ENCODE measurements at places on chromosomes 1 and 21.
A peak's percentile ranks its signal among the peaks of the same experiment; 100 is the strongest.

GRCh38 chr1:204984499-204984898 lies 58.5 kb upstream of the CNTN2 start:
- DNase-seq = no peak

DNA sequence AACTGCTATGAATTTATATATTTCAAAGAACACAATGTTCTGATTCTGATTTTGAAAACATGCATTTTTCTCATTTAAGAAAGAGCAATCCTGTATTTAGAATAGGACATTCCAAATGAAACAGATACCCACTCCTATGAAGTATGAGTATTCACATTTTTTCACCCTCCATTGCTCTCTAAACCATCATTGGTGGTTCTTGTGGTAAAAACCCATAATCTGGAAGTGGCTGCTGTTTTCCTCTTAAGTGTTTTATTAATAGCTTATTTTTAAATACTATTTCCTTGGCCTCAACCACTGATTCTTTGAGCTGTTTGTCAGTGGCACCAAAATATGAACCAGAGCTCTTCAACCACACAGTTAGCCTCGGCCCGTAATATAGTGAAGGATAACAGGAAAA lies 60.0 kb upstream of the ADAM30 start:
- DNase-seq = no peak

GRCh38 chr1:94559921-94560320 lies 18.4 kb upstream of the F3 start:
- no peak for DNase-seq

GRCh38 chr1:232422898-232423297 lies 207.0 kb downstream of the SIPA1L2 start:
- no peak for DNase-seq

- DNase-seq = no peak
These were observed 1.7 kb downstream of the OSCP1 start for GRCh38 chr1:36448530-36449056.

- DNase-seq = no peak
These were observed 46.7 kb upstream of the LAMC2 start for GRCh38 chr1:183139281-183139942.

- DNase-seq = no peak
These were observed 34.8 kb upstream of the QSOX1 start for GRCh38 chr1:180119837-180120236.

GRCh38 chr1:93178418-93178817 lies 1.8 kb downstream of the TMED5 start:
- no peak for DNase-seq

DNA sequence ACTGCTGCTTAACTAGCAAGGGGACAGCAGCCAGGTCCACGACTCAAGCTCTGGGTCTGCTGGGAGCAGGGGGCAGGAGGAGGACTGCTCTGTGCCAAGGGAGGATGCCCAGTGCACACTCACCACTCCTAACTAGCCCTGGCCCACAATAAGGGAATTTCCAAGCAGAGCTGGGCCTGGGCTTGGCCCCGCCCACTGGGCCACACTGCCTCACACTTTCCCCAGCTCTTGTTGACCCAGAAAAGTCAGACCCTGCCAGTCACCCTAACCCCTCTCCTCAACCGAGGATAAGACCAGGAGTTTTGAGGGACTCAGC lies 18.7 kb downstream of the SLC9A1 start:
- peak; percentile 45 for DNase-seq

- DNase-seq = no peak
These were observed 415.3 kb upstream of the CAMK1G start for GRCh38 chr1:209168204-209168603.

DNA sequence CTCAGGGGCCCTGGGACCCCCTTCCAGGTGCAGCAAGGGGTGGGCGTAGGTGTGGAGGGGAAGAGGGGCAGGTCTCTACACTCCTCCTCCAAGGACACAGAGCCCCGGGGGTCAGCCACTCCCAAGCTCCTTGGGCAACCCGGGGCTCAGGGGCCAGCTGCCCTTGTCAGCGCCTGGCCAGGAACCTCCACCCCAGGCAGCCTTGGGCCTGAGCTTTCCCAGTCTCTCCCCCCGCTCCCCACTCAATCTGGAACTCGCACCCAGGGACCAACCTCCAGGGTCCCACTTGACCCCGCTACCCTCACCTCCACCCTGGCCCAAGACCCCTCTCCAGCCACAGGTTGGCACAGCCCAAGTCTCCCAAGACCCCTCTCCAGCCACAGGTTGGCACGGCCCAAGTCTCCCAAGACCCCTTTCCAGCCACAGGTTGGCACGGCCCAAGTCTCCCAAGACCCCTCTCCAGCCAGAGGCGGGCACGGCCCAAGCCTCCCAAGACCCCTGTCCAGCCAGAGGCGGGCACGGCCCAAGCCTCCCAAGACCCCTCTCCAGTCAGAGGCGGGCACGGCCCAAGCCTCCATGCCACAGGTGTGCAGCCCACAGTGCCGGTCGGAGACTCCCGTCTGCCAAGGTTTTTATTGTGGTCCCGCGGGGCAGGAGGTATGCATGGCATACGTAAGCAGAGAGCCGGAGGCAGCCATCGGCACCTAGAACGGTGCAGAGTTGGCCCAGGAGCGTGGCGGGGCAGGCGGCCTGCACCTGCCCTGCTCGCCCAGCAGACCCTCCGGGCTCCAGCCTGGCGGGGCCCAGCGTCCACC lies 3.0 kb downstream of the TNFRSF4 start:
- DNase-seq = no peak

DNA sequence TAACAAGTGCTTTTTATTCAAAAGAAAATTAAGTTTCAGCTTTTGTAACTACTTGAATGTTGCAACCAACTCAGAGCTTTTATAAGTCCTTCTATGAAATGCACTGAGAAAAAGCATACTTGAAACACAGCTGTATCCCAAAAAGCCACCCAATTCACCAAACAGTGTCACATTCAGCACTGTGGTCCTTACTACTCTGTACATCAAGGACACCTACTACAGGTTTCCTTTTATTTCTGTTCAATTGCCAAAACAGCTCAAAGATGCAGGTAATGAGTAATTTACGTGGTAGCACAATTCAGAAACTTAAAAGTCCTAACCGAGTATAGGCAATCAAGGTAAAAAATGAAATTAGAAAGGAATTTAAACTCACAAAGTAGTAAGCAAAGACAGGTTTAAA lies 2.5 kb downstream of the EIF4G3 start:
- DNase-seq = no peak

- no peak for DNase-seq
These were observed 59.9 kb downstream of the MAN1C1 start for GRCh38 chr1:25676488-25676887.

- no peak for DNase-seq
These were observed 72.6 kb upstream of the RGL1 start for GRCh38 chr1:183732236-183732880.

- DNase-seq = no peak
These were observed 33.5 kb downstream of the PDPN start for GRCh38 chr1:13617108-13617507.

DNA sequence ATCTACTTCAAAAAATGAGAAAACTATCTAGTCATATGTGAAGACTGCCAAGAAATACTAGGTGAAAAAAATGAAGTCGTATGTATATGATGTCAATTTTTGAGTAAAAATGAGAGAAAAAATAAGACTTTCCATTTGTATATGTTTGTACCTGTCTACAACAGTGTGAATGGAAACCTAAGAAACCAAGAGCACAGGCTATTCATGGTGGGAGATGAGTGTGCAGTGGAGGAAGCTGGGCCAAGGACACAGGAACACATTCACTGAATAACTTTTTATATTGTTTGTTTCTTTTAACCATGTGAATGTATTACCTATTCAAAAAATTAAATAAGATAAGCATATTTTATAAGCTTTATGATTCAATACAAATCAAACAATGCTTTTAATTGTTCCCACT lies 67.0 kb downstream of the ERO1B start:
- DNase-seq = no peak

DNA sequence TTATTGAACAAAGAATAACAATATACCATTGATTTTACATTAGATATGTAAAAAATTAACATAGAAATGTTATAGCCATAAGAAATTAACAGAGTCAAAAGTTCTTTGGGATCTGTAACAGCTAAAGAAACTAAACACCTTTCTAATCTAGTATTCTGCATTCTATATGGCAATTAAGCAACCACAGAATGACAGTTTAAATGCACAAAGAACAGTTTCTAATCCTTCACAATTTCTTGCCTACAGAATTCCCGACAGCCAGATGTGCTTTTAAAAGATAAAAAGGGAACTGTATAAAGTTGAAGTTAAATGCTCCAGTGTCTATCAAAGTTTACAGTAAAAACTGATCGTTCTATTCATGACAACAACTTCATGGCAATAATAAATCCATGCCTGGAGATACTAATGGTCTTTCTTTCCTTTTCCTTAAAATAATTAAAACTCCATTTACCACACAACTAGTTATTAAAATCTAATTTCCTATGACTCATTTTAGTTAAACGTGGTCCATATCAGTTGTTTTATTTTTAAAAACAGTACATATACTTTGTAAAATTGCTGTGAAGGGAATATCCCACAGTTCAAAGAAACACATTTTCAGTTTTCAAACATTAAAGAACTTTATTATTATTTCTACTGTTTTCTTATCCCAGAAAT lies 110.2 kb downstream of the EIF4G3 start:
- DNase-seq = no peak

DNA sequence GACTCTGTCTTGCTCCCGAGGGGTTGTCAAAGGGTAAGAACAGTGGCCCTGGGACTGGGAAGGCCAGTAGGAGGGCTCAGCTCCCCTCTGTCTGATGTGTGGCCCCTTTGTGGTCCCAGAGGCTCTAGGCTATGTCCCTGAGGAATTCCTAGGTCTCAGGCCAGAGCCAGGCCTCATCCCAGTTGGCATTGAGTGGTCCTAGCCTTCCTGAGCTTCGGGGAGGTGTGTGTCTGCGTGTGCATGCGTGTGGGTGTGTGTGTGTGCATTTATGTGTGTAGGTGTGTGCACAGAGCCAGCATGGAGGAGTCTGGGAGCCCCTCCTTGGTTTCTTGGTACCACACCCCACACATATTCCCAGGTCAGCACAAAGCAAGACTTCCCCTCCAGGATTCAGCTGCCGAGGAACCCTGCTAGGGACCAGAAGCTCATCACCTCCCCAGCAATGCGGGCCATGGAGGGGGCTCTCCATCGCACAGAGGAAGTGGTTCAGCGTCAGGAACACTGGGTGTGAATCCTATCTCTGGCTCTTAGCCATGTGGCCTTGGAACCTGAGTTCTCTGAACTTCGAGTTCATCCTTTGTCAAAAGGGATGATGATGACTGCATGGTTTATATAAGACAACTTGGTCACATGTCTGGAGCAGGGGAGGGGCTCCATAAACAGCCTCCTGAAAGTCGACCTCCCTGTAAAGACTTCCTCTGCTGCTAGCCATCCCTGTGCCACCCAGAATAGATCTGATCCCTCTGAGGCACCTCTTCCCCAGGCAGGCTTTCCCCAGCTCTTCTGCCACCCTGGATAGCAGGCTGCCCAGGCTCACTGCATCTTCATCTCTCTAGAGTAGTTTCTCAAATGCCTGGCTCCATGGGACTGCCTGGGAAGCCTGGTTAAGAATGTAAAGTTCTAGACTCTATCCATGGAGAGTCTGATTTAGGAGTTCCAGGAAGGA lies 8.3 kb upstream of the EPS8L3 start:
- DNase-seq = no peak

GRCh38 chr1:222064388-222065211 lies 322.7 kb upstream of the DUSP10 start:
- DNase-seq = no peak

DNA sequence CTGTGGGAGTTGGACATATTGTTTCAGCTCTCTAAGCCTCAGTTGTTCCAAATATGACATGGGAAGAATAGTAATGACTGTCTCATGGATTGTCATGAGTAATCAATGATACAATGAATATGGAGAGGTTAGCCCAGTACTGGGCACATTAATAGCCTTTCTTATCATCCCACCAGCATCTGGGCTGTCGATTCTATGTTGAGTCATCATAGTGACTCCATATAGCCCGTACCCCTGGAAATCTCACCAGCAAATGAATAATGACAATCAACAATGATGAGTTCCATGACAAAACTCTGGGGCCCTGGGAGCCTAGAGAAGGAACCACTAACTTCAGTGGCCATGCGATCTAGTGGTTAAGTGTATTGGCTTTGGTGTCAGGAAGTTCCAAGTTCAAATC lies 39.7 kb upstream of the GJB5 start:
- DNase-seq = no peak

GRCh38 chr1:204445860-204446412 lies 34.3 kb upstream of the PPP1R15B start:
- DNase-seq = peak; percentile 71

Data from GM13976 (cell line).